ENCODE measurements at places on chromosomes 1 and 21. TPM values are rescaled to one million over a fixed set of nuclear protein-coding genes. Genes with fewer than 3 reads are reported as not detected.

The DNAJC11 gene
- 45.7 TPM for total RNA-seq

The CA6 gene
- total RNA-seq = not detected

The SLC1A7 gene
- total RNA-seq = not detected

The PLD5 gene
- total RNA-seq = not detected

- no peak for DNase-seq
These were observed 44.0 kb upstream of the DIPK1A start for GRCh38 chr1:93005252-93005598.

- DNase-seq = no peak
These were observed 35.9 kb downstream of the RGSL1 start for GRCh38 chr1:182485861-182486260.

DNA sequence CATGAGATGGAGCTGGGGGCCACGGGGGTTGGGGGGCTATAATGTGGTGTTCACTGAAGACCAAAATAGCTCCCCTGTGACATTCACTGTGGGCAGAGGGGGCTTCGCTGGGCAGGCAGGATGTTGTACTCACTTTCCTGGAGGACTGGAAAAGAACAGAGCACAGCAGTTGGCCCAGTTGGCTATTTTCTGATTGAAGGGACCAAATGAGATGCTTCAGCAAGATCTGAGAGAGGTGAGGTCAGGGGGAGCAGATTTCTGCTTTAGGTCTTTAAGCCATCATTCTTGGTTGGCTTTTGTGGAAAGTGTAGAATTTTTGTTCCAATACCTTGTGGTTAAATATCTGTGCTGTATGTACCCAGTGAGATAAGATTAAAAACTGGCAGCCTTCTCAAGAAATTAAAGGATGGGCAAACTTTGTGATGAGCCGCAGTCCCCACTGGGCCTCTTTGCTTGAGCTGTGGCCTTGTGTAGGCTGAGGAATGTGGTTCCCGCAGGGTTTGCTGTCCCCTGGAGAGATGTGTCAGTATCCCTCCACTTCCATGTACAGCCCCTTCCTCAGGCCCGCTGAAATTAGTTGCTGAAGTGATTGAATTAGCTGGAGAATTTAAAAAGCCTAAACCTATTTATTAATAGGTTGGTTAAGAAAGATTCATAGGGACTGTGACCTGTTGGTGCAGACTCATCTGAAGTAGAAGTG, 80.7 kb downstream of the ATP5PO start:
- DNase-seq = no peak

DNA sequence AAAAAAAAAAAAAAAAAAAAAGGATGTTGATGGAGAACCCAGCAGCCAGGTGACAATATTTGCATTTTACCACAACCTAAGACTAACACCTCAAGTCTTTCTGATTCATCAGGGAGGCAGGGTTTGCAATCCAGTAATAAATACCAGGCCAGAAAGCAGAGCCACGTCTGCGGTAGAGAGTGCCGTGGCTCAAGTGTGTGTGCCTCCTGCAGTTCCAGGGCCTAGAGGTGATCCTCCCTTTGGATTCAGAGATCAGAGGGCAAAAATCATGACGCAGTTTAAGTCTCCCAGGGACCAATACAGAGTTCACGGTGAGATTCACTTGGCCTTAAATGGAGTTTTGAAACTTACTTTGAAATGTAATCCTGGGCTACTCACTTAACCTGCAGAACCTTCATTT, 34.9 kb downstream of the TMCO4 start:
- peak; percentile 67 for DNase-seq

GRCh38 chr21:25986928-25987327, 183.6 kb downstream of the APP start:
- DNase-seq = no peak

DNA sequence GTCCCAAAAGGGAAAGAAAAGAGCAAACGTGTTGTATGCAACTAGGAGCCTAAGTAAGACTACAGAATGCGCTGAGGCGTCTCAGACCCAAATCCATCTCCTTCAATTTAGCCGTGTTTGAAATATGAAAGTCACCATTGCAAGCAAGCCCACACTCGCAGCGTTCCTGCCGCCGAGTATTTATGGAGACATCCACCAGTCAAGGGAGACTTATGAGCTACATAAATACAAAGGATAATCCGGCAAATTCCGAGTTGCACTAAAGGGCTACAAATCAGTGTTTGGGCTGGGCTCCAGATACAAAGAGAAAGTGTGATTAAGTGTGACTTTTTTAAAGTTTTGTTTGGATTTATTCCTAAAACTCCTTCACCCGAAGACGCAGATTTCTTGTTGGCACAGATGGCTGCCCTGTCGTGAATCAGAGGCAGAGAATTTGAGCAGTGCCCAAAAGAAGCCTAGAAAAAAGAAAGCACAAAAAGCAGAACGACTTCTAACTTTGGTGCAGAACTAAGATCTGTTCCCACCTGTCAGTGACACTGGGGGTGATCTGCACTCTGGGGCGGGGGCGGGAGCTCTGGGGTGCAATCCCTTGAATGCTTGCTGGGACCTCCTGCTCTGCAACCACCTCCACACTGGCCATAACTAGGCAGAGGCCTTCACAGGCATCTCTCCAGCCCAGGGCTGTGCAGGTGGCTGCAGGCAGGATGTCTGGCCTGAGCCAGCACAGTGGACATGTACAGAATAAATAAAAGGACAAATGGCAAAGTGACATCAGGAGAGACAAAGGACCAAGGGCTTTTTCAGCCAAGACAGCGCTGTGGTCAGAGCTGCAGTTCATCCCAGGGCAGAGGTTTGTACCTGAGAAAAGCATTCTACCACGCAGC, 489.7 kb downstream of the NPHP4 start:
- DNase-seq = no peak

DNA sequence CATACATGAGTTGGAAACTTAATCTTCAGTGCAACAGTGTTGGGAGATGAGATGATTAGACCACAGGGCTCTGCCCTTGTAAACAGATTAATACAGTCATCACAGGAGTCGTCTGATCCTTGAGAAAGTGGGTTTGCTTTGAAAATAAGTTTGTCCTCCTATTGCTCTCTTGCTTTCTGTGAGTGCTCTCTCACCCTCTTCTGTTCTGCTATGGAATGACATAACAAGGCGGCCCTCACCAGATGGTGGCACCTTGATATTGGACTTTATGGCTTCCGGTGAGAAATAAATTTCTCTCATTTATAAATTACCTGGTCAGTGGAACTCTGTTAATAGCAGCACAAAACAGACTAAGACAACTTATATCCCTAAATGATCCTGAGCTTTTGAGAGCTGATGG, 353.6 kb downstream of the BRINP3 start:
- no peak for DNase-seq

- DNase-seq = peak; percentile 70
These were observed 120.2 kb downstream of the ROR1 start for GRCh38 chr1:63893976-63894375.
